Bronchial epithelial cell (primary cell): ENCODE measurements at places on chromosomes 13 and 19. TPM values are rescaled to one million over a fixed set of nuclear protein-coding genes. Genes with fewer than 3 reads are reported as not detected.
A peak's percentile ranks its signal among the peaks of the same experiment; 100 is the strongest.

GRCh38 chr13:110949628-110950027 is 34.8 kb upstream of the ANKRD10 start:
- DNase-seq: no peak

DNA sequence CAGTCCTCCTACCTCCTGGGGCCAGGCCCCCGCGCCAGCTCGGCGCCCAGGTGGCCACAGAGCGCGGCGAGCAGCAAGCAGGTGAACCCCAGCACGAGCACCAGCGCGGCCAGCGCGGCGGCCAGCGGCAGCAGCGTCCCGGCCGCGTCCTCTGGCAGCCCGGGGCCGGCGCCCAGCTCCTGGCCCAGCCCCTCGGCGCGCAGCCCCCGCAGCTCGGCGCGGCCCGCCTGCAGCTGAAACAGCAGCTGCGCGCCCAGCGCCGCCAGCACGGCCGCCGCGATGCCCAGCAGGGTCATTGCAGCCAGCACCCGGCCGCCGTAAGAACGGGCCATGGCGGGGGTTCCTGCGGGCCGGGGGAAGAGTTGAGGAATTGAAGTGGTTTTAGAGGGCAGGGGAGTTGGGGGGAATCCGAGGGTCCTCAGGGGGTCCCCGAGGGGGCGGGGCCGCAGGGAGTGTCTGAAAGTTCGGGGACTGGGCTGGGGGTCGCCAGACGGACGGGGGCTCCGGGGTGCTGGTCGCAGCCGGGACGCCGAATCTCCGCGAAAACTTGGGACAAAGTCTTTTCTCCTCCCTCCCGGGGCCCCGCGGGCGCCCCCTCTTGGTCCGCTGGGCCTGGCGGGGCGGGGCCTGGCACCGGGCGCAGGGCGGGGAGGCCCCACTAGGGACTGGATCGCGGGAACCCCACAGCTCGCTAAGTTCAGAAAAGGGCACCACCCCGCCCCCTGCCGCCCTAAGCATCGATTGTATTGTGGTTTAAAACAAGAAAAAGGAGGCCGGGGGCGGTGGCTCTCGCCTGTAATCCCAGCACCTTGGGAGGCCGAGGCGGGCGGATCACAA is at the start of gene TMEM221:
Gene TMEM221 (minus strand): TSS at position 538 of the 837 bp plus-strand sequence. CDS start 206 bp downstream, at position 332.
- DNase-seq: no peak

GRCh38 chr19:33406521-33407139 is 33.1 kb downstream of the CEBPG start:
- DNase-seq: peak; percentile 34

GRCh38 chr19:50272263-50272897 is 56.8 kb downstream of the KCNC3 start:
- no peak for DNase-seq

GRCh38 chr13:71039440-71039839 is 827.6 kb downstream of the DACH1 start:
- DNase-seq: no peak

DNA sequence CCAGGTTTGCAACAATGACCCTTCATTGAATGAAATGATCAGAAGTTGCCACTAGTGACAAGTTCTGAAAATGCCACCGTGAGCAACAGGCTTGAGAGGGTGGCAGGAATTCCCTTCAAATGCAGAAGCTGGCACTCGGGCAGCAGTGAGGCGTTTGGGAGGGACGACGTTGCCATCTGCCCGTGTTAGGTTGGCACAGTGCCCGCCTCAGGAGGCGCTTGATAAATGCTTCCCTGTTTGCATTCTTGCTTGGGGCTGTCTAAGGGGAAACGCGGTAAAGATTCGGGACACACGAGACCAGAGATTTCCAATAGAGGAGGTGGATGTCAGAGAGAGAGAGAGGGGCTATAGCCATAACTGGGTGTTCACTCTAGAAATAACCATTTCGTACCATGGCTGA is 101.9 kb downstream of the TEX29 start:
- no peak for DNase-seq

DNA sequence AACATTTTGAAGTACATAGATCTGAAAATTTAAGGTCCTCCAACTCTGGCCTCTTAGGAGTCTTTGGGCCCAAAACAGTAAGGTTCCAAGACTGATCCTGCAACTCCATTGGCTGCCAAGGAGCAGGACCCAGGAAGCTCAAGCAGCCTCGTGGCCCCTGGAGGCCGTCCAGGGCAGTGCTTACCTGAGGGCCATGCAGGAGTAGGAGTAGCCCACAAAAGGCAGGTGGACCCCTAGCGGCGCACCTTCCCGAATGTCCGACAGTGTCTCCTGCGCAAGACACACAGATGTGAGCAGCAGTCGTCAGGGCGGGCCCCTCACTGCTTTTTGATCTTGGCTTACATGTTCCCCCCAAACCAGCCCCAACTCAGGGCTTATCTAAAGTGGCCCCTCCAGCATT is 5.7 kb upstream of the SIX5 start:
- DNase-seq: no peak

- no peak for DNase-seq
These were observed 13.5 kb upstream of the OR7D2 start for GRCh38 chr19:9165261-9165660.

DNA sequence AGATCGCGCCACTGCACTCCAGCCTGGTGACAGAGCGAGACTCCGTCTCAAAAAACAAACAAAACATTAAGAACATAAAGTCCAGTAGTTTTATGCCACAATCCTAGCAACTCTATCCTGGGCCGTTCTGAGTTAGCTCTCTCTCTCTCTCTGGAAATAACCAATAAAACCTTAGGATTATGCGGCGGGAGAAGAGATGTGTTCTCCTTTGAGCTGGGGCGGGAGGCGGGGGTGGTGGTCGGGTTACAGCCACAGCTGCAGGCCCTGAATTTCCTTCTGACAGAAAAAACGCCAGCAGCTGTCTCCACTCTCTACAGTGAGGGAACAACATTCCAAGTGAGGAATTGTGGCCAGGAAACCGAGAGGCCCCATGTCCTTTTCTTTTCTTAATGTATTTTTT is 9.1 kb upstream of the PNMA8A start:
- no peak for DNase-seq

- DNase-seq: peak; percentile 29
These were observed 9.8 kb upstream of the USPL1 start for GRCh38 chr13:30607908-30608307.

DNA sequence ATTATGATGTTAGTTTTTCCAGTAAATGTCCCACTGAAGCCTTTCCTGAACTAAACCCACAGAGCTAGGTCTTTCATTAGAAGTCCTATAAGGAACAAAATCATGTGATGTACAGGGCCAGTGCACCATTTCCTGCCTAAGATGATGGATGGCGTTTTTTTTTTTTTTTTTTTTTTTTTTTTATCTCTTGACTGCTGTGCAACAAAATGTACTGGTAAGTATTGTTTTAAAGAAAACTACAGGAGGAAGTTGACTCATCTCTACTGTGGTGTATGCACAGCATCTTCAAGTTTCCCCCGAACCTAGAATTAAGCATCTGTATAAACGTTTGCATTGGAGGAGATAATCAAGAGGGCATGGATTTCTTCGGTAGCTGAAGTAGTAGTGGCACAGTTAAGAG is 197.5 kb downstream of the NBEA start:
- DNase-seq: peak; percentile 12

- DNase-seq: no peak
These were observed at the start of gene PLPP2 for GRCh38 chr19:291006-291521. Gene PLPP2 (minus strand): TSS chr19:291403. CDS start chr19:291336, 67 bp downstream.

DNA sequence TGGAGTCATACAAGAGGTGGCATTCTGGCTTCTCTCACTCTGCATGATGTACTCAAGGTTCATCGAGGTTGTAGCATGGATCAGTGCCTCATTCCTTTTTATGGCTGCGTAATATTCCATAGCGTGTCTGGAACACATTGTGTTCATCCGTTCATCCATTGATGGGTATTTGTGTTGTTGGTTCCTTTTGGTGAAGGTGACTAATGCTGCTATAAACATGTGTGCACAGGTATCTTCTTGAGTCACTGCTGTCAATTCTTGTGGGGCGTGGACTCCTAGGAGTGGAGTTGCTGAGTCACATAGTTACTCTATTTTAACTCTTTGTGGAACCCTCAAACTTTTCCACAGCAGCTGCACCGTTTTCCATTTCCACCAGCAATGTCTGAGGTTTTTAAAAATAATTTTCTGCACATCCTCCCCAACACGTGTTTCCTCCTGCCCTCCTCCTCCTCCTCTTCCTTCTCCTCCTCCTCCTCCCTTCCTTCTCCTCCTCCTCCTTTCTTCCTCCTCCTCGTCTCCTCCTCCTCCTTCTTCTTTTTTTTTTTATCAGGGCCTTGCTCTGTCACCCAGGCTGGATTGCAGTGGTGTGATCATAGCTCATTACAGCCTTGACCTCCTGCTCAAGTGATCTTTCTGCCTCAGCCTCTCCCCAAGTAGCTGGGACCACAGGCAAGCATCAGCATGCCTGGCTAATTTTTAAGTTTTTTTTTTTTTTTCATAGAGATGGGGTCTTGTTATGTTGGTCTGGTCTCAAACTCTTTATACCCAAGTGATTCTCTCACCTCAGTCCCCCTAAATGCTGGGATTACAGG is 2.0 kb upstream of the TMEM221 start:
- DNase-seq: peak; percentile 99

DNA sequence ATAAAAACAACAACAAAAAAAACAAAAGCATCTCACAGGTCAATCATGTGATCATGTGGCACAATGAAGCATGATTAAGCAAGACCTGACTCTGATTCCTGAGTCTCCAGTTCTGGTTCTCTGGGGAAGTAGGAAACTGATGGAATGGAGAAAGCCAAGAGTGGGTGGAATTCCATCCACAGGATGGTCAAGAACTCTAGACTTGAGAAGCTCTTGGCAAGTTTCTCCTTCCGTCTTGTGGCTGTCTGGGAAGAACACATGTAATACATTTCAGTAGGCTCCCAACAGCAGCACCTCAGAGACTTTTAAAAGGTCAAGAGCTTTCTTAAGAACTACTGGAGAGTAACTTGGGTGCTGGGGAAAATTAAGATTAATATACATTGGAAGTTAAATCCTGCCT is 78.6 kb upstream of the TSHZ3 start:
- DNase-seq: no peak

DNA sequence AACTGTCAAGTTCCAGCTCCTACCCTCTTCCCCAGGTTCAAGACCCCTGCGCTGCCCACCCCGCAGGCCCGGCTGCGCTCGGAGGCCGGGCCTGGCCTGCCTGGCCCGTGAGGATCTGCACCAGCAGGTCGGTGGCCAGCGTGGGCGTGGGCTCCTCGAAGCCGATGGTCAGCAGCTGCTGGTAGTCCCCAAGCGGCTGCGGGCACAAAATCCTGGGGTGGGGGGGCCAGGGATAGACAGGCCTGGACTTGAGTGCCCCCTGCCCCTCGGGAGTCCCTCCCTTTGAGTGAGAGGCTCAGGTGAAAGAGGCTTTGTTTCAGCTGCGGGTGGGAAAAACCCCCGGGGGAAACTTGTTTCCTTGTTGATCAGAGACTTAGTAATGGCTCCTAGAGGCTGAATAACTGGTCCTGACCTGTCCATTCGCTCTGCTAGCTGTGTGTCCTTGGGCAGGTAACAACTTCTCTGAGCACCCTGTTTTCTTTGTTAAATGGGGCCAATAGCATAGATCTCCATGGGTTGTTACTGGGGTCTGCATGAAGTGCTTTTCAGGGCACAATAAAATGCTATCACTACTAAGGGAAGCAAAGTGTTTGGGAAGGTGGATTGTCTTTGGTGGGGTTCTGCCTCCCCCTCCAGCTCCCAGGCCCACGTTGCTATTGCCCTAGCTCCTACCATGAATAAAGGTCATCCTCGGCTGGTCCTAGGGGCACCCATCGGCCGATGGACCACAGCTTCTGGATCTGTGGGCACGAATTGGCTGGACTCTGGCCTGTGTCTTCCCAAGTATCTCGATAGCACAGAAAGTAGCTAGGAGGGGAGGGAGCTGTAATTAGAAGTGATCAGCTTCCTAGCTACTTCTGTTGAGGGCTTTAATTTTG is 3.5 kb downstream of the C19orf67 start:
- peak; percentile 82 for DNase-seq

DNA sequence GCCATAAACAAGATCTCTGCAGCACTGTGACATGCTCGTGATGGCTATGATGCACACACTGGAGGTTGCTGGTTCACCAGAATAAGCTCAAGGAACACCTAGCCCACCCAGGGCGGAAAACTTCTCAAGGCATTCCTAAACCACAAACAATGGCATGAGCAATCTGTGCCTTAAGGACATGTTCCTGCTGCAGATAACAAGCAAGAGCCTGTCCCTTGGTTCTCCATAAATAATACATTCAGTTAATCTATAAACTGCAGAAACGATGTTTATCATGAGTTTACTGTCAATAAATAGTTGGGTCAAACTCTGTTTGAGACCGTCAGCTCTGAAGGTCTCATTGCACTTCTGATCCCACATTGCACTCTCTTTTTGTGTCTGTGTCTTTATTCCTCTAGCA is 18.6 kb upstream of the ZNF266 start:
- no peak for DNase-seq

- no peak for DNase-seq
These were observed 3.6 kb upstream of the F2RL3 start for GRCh38 chr19:16885166-16885565.

GRCh38 chr19:8231073-8231604 is 22.0 kb downstream of the CERS4 start:
- no peak for DNase-seq

- DNase-seq: peak; percentile 97
These were observed 2.1 kb downstream of the DAPK3 start for GRCh38 chr19:3968556-3969434.

DNA sequence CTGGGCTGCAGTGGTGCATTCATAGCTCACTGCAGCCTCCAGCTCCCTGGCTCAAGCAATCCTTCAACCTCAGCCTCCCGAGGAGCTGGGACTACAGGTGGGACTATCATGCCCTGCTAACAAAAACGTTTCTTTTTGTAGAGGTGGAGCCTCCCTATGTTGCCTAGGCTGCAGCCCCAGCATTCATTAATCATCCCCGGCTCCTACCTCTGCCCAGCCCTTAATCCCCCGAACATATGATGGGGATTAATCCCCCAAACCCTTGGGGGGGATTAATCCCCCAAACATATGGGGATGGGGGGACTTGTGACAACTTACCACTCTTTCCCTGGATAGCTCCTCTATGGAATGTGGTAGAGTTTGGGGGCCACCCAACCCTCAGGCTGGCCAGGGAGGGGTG is 45.9 kb downstream of the SUGP2 start:
- DNase-seq: no peak

ATXN8OS gene
- not detected in 2 replicates for total RNA-seq

SGCG gene
- 1.2 and 2.1 TPM in 2 replicates for total RNA-seq

IL17D gene
- under 0.01 and 0.13 TPM in 2 replicates for total RNA-seq

SPTBN4 gene
- 0.53 and 1.8 TPM in 2 replicates for total RNA-seq
